Cortex of kidney (tissue), 1 donor: ENCODE measurements at places on chromosomes 2 and 18.

DNA sequence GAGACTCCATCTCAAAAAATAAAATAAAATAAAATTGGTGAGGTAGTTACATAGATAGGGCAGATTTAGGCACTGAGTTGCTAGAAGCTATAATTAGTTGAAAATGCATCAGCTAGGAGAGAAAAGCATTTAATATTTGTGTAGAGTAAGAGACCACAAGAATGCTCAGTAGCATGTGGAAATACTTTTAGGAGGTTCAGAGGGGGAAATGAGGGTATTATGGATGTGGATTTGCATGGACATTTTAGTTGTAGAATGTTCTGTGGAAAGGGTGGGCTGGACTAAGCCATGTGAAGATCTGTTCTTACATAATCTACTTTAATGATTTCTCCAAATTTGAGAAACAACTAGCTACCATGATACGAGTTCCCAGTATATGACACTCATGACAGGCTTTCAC, 95.5 kb downstream of the ATP9B start:
- DNase-seq: no peak

DNA sequence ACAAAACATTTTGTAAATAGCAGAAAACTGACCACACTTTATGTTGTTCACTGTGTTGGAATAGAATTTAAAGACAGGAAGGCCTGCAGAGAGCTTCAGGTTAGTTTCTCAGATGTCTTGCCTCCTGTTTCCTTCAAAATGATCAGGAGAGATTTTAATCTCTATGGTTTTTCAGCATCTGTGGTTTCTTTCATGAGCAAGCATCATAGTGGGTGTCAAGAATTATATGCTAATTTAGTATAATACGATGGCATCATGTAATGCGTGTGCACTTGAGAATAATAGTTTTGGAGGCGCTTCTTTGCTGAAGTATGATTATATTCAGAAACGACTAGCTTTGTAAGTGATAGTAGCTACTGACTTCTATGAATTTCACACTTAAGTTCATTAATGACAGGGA, 149.9 kb downstream of the PLCL1 start:
- no peak for DNase-seq

- no peak for DNase-seq
Observed at GRCh38 chr2:121038891-121039616, 245.9 kb downstream of the TFCP2L1 start.

GRCh38 chr2:192000196-192000980, 153.5 kb upstream of the CAVIN2 start:
- no peak for DNase-seq

GRCh38 chr2:72004976-72005375, 142.7 kb downstream of the CYP26B1 start:
- no peak for DNase-seq

DNA sequence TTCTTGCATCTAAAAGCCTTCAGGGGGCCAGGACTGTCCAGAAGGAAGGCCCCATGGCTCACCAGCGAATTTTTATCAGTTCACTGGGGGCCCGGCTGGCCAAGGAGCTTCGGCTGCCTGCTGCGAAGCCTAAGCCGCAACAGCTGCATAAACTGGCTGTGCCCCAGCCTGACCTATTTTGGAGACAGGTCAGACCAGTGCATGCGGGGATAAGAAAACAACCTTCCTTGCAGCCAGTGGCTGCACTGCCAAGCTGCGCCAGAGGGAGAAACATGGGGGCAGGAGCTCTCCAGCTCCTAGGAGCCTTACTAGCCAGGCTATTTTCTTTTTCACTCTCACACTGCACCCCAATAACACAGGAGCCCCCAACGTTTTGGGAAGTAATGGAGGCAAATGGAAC, 15.2 kb downstream of the PAX3 start:
- DNase-seq: no peak

DNA sequence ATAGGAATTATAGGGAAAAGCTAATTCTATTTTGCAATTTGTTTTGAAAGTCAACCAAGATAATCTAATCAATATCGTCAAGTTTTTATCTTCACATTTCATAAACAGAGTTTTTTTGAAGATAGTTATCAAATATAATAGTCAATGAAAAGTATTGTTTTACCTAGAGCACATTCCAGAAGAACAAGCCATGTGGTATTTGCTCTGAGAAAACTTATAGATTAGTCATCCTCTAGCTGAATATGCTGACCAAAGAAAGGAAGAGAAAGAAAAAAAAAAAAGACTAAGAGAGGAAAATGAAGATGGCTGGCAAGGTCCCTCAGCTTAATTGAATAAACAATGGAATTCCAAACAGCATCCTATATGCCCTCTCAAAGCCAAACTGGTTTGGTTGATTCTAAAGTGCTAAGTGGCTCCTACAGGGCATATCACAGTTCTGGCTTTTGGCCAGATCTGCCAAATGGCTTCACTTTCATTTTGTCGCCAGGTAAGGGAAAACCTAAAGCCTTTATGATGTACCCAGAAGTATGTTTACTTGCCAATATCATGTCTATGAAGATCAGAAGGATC, 132.6 kb downstream of the VWC2L start:
- no peak for DNase-seq

DNA sequence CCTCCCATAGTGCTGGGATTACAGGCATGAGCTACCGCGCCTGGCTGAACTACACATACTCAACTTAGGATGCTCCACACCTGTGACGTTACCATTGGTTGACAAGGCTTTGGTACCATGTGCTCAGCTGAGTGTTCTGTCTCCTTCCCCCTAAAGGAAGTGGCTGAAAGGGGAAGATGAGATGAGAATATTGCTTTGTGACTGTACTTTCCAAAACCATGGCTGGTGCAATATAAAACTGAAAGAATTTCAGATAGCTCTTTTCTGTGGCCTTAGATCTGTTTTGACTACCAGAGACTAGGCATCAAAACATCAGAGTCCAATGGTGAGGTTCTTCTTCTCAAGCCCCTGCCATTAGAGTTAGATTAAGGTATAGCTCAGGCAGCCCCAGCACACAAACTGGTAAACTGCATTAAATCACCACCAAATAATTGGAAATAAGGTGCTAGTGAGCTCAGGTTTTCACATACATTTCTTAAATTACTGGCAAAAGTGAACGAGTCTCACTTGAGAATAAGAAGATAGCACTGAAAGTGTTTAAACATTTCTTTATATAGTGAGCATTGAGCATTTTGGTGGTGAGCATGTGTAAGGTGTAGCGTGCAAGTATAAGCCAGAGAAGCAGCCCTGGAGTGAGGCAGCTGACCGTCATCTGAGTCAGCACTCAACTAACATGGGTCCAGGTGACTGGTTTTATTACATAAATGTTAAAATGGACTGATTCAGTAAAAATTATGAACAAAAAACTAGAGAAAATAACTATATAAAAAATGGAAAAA, 113.5 kb upstream of the FZD5 start:
- no peak for DNase-seq

- no peak for DNase-seq
Observed at GRCh38 chr18:76446321-76447257, 48.5 kb downstream of the ZNF516 start.

- no peak for DNase-seq
Observed at GRCh38 chr18:13039806-13040205, 48.6 kb downstream of the CEP192 start.

- no peak for DNase-seq
Observed at GRCh38 chr2:146853741-146854444, 990.9 kb upstream of the ACVR2A start.

GRCh38 chr2:175143678-175144077, 24.3 kb downstream of the ATF2 start:
- no peak for DNase-seq

DNA sequence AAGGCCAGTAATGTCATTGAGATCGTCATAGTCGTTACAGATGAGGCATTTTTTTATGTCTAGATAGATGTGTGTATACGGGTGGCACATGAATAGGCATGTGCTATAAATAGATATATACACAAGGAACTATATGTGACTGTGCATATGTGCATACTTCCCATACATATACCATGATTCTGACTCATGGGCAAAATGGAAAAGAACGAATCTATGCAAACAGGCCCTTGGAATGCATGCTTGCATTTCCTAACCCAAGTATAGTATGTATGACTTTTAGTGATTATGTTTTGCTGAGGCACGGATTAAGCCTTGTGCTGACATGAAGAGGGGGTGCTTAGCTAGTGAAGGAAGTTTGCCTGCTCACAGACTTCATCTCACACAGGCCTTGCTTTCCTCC, 111.7 kb downstream of the BCL11A start:
- DNase-seq: no peak

DNA sequence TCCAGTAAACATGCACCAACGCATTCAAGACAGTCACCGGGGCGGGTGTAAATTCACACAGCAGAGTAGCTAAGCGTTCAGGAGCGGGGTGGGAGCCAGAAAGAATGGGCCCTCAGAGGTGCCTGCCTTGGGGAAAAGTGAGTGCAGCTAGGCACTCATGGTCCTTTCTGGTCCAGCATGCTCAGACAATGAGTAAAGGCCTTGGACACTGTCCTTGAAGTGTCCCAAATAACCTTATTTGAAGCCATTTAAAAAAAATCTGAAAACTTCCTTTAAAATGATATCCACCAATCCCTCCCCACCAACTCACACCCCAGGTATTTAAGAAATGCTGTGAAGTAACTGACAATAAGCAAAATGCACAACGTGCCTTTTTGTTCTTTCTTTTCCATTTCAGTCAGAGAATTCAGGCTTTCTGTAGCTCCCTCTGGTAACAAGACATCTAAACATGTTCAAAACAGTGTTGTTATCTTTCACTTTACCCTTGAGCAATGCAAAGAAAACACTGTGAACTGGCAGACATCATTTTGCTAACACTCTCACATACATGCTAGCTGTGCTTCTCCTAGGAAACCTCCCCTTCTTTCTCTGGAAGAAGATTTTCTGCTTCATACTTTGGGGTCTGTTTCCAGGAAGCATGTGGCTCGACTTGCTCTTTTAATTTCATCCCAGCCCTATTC, 445.1 kb upstream of the SPRED2 start:
- DNase-seq: no peak

DNA sequence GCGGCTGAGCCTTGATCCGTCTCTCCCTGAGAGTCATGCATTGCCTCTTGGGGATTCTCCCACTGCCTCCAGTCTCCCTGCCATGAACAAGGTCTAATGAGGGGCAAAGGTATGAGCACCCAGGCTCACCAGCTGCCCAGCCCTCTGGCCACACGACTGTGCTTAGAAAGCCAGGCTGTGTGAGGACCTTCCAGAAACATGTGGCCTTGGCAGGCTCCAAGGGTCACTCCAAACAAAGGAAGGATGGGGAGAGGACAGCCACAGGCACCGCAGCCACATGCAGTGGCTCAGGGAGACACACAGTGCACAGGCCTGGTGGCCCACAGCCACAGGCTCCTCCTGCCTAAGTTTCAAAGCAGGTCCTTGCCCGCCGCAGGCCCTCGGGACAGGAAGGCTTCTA, 35.8 kb downstream of the TGFA start:
- DNase-seq: no peak

DNA sequence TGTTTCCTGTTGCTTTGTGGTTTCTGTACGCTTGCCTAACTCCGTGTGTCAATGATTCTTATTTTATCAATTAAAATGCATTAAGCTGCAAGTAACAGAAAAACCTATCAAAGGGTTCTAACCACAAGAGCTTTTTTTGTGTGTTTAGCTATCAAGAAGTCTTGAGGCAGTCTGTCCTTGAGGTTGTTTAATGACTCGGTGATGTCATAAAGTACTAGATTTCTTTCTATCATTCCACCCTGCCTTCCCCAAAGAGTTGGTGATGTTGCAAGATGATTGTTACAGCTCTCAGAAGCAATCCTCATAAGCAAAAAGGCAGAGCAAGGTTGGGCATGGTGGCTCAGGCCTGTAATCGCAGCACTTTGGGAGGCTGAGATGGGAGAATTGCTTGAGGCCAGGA, 51.9 kb upstream of the SPTBN1 start:
- DNase-seq: no peak
